T-helper 17 cell (primary cell): ENCODE measurements at places on chromosomes 2 and 18. TPM values are rescaled to one million over a fixed set of nuclear protein-coding genes. Genes with fewer than 3 reads are reported as not detected.

Gene MYOM1
- 3.2 TPM for total RNA-seq

Gene PSMD14
- 28.7 TPM for total RNA-seq

GRCh38 chr18:79797518-79798345 lies at the start of gene KCNG2:
KCNG2 (plus strand) TSS chr18:79797938; CDS start chr18:79863668, 65,730 bp downstream.
- no peak for DNase-seq
- peaks cover 15% of the 10 kb centered on the region for H3K4me1 ChIP-seq
- peaks cover 11% of the 10 kb centered on the region for H3K36me3 ChIP-seq

- H3K27me3 ChIP-seq = no peaks in the 10 kb centered on the region
- no peak overlapping the region for H3K4me3 ChIP-seq
- H3K36me3 ChIP-seq = peaks cover 6% of the 10 kb centered on the region
- peaks cover 25% of the 10 kb centered on the region for H3K4me1 ChIP-seq
Observed at GRCh38 chr2:70981866-70982810, 3.7 kb downstream of the ANKRD53 start.

DNA sequence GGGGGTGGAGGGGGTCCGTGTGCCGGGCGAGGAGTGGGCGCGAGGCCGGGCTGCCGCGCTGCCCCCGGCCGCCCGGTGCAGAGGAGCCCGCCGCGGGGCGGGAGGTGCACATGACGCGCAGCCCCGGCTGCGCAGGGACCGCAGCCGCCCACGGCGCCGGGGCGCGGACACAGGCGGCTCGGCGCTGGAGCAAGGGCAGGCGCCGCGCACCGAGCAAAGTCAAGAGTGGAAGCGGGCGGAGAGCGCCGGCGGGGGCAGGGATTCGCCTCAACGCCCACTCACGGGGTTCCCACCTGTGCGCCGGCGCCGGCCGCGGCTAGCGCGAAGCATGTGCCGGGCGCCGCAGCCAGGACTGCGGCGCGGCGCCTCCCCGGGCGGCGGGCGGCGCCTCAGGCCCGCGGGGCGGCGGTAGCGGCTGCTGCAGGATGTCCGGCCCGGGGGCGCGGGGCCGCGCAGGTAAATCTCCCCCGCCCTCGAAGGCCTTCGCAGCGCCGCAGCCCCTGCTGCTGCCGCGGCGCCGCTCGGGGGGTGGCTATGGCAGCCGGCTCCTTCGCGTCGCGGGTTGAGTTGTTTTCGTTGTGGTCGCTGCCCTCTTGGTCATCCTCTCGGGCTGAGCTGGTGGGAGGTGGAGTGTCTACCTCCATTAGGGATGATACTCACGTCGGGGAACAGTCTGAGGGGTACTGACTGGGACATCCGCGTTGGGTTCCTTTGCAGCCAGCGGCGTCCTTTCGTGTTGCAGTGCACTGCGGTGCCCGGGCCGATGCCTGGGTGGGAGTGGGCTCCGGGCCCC lies 216.3 kb upstream of the DTNA start:
- no peak overlapping the region for H3K4me3 ChIP-seq
- no peak for DNase-seq
- H3K4me1 ChIP-seq = no peaks in the 10 kb centered on the region
- no peaks in the 10 kb centered on the region for H3K36me3 ChIP-seq

Gene DSG1
- total RNA-seq = not detected

Gene STRN
- total RNA-seq = 29.2 TPM

- H3K27ac ChIP-seq = no peak overlapping the region
- no peaks in the 10 kb centered on the region for H3K4me1 ChIP-seq
- no peak for DNase-seq
- no peak overlapping the region for H3K4me3 ChIP-seq
- no peaks in the 10 kb centered on the region for H3K27me3 ChIP-seq
- H3K36me3 ChIP-seq = no peaks in the 10 kb centered on the region
Observed at GRCh38 chr2:40497251-40497859, 45.5 kb upstream of the SLC8A1 start.

GRCh38 chr2:141878016-141878415 lies 252.8 kb downstream of the LRP1B start:
- H3K4me3 ChIP-seq = no peak overlapping the region
- no peaks in the 10 kb centered on the region for H3K4me1 ChIP-seq
- H3K36me3 ChIP-seq = no peaks in the 10 kb centered on the region
- H3K27me3 ChIP-seq = no peaks in the 10 kb centered on the region
- DNase-seq = no peak

- no peak for DNase-seq
- peak overlapping the region; percentile 85 for H3K4me3 ChIP-seq
- peaks cover 14% of the 10 kb centered on the region for H3K4me1 ChIP-seq
Observed at GRCh38 chr2:54680397-54681041, 42.9 kb upstream of the EML6 start.

DNA sequence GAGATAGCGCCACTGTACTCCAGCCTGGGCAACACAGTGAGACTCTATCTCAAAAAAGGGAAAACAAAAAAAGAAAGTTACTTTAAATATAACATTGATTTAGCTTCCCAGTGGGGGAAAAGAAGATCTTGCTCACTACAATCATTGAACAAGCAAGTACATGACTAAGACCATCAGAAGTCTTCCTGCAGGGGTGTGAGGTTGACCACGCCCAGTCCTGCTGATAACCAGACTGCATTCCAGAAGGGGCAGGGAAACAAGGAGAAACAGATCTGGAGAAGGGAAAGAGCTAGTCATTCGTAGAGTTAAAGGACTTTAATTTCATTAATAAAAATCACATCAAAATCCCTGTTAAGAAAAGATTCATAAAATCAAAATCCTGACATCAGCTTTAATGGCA lies 77.5 kb downstream of the EPHA4 start:
- peak overlapping the region; percentile 8 for H3K27ac ChIP-seq
- no peaks in the 10 kb centered on the region for H3K27me3 ChIP-seq
- no peaks in the 10 kb centered on the region for H3K36me3 ChIP-seq
- peaks cover 8% of the 10 kb centered on the region for H3K4me1 ChIP-seq
- no peak overlapping the region for H3K4me3 ChIP-seq
- DNase-seq = no peak

DNA sequence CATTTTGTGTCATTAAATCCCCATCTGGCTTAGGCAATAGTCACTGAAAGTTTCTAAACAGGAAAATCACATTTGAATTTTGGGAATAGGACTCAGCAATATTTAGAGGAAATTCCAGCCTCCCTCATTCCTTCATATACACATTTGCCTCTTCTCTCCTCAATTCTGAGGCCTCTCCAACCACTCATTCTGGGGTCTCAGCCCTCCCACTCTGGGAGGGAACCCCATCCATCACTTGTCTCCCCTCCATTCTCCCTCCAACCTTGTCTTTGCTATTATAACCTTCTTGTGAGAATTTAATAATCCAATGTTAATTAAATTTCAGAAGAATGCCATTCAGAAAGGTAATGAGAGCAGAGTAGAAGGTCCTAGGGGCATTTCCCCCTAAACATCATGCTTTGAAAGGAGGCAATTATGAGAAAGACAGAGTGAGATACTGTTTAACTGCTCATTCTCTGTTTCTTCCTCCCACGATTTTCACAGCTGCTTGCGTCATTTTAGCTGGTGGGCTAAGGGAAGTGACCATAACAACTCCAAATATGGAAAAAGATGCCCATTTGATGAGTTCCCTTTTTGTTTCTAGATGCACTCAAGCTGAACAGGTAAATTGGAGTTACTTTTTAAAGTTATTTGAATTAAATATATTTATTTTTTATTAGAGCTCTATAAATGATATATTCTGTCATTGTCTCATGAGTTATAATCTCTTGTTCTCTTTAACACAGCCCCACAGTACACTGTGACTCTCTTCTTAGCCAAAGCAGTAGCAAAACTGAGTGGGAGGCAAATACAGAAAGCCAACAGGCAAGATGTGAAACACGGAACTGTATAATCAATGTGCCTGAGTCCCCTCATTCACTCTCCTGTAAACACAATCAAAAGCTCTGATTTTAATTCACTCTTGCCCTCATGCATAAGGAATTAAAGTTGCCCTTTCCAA lies 135.1 kb downstream of the DLGAP1 start:
- no peak overlapping the region for H3K27ac ChIP-seq
- no peaks in the 10 kb centered on the region for H3K36me3 ChIP-seq
- no peak overlapping the region for H3K4me3 ChIP-seq
- no peaks in the 10 kb centered on the region for H3K27me3 ChIP-seq
- no peaks in the 10 kb centered on the region for H3K4me1 ChIP-seq

Gene ACMSD
- total RNA-seq = not detected

DNA sequence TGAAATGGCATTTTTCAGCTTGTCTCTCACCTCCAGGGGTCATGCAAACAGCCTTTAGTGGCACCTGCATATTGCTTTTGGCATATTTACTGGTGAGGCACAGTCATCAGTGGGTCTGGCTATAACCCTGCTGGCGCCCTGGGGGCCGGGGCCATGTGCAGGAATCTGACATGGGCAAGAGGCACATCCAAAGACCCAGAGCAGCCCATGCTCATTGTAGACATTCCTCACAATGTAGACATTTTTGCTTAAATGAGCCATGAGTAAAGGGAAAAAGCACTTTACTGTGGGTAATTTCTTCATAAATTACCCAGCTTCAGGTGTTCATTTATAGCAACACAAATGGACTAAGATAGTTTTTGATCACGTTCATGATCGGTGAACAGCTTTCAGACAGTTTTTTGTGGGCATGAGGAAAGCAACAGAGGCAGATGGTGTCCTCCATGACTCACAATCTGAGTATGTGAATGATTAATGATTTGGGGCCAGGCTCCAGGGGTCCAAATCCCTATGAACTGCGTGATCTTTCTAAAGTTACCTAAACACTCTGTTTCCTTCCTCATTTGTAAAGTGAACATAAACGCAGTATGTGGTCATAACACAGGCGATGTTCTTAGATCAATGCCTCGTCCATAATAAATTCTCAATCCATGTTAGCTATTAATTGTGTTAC lies 85.8 kb downstream of the LIPG start:
- H3K27ac ChIP-seq = no peak overlapping the region
- no peak for DNase-seq
- no peak overlapping the region for H3K4me3 ChIP-seq
- H3K4me1 ChIP-seq = no peaks in the 10 kb centered on the region
- peaks cover 3% of the 10 kb centered on the region for H3K36me3 ChIP-seq

DNA sequence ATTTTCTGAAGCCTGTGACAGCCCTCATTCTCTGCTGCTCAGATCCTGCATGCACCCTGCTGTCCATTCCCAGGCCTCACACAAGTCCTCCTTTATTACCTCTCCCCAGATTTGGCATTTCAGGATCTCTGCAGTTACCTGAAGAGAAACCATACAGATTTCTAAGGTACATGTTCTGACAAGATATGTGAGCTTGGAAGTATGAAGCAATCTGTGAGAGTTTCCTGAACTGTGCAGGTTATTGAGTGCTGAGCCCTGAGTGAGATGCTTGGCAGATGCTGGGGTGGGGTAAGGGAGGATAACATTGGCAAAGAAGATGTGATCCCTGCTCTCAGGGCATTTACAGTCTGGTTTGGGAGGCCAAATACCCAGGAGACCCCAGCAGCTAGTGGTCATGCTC lies 122.1 kb upstream of the STPG4 start:
- H3K27ac ChIP-seq = no peak overlapping the region
- no peak overlapping the region for H3K4me3 ChIP-seq
- H3K36me3 ChIP-seq = no peaks in the 10 kb centered on the region
- no peak for DNase-seq
- peaks cover 4% of the 10 kb centered on the region for H3K27me3 ChIP-seq
- peaks cover 4% of the 10 kb centered on the region for H3K4me1 ChIP-seq

GRCh38 chr2:113240150-113240914 lies 38.4 kb downstream of the PAX8 start:
- peaks cover 21% of the 10 kb centered on the region for H3K27me3 ChIP-seq
- H3K4me1 ChIP-seq = peaks cover 13% of the 10 kb centered on the region
- H3K27ac ChIP-seq = no peak overlapping the region
- no peak for DNase-seq

DNA sequence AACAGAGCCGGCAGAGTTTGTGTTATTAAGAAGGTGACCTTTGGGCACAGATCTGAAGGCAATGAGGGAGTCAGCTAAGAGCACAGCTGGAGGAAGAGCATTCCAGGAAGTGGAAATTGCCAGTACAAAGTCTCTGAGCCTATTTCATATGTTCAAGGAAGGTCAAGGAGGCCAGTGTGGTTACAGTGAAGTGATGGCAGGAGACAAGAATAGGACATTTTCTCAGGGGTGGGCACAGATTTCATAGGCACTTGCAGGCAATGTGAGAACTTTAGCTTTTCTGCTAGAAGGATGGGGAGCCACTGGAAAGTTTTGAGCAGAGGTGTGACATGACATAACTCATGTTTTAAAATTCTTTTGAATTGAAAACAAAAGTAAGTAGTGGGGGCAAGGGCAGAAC lies 50.3 kb downstream of the ARHGAP25 start:
- H3K4me3 ChIP-seq = no peak overlapping the region
- H3K36me3 ChIP-seq = peaks cover 14% of the 10 kb centered on the region
- no peak for DNase-seq
- H3K4me1 ChIP-seq = peaks cover 23% of the 10 kb centered on the region
- H3K27ac ChIP-seq = no peak overlapping the region
- H3K27me3 ChIP-seq = no peaks in the 10 kb centered on the region

- no peaks in the 10 kb centered on the region for H3K27me3 ChIP-seq
- no peak overlapping the region for H3K4me3 ChIP-seq
- DNase-seq = peak; percentile 44
- peak overlapping the region; percentile 49 for H3K27ac ChIP-seq
- peaks cover 43% of the 10 kb centered on the region for H3K4me1 ChIP-seq
- H3K36me3 ChIP-seq = no peaks in the 10 kb centered on the region
Observed at GRCh38 chr2:108607706-108608301, 73.5 kb downstream of the LIMS1 start.

DNA sequence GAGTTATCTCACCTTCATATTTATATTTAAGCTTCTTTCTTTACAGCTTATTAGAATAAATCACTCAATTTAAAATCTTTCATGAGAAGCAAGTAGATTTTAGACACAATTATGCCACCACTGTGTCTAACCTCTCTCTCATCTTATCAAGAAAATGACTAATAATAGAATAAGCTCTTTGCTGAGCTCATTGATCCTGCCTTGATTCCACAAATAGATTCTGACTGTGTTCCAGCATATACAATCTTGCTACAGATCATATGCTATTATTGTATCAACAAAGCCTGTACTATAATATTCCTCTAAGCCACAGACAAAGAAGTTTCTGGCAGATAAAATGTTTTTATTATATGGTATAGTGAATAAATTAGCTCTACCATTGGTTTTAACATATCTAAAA lies 168.7 kb upstream of the GULP1 start:
- H3K4me3 ChIP-seq = no peak overlapping the region
- no peak overlapping the region for H3K27ac ChIP-seq
- no peaks in the 10 kb centered on the region for H3K27me3 ChIP-seq
